ENCODE measurements at places on chromosomes 3 and 15.
A peak's percentile ranks its signal among the peaks of the same experiment; 100 is the strongest.

DNA sequence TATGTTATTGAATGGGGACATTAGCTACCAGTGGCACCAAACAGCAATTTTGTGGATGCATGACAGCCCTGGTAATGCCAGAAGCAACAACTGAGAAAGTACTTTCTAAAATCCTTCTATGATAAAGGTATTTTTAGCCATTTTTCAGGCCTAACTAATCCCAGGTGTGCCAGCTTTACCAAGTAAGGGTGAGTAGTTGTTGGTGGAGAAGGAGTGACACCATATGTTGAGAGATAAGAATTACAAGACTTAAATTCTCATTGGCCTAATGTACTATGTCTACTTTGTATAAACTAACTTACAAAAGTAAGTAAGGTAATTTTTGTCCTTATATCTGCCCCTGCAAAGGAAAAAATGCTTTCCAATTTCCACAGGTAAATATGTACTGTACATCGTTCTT lies 4.1 kb upstream of the COX17 start:
- no peak for DNase-seq

DNA sequence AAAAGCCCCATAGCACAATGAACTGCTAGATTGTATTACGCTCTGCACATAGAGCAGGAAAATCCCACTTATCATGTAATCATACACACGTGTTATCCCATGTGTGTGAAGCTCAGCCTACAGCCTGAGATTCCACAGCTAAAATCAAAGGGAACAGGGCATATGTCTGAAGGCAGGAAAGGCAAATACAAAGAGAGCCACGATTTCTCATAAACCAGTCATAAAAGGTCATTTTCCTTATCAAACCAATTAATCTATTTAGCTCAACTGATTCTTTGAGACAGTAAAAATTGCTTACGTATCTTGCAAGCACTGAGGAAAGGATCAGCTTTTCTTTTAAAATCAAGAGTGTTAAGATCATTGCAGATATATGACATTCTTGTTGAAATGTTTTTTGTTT lies 199.5 kb upstream of the TBL1XR1 start:
- DNase-seq = no peak

- DNase-seq = peak; percentile 14
Observed at GRCh38 chr3:65144791-65145351, 457.1 kb upstream of the ADAMTS9 start.

DNA sequence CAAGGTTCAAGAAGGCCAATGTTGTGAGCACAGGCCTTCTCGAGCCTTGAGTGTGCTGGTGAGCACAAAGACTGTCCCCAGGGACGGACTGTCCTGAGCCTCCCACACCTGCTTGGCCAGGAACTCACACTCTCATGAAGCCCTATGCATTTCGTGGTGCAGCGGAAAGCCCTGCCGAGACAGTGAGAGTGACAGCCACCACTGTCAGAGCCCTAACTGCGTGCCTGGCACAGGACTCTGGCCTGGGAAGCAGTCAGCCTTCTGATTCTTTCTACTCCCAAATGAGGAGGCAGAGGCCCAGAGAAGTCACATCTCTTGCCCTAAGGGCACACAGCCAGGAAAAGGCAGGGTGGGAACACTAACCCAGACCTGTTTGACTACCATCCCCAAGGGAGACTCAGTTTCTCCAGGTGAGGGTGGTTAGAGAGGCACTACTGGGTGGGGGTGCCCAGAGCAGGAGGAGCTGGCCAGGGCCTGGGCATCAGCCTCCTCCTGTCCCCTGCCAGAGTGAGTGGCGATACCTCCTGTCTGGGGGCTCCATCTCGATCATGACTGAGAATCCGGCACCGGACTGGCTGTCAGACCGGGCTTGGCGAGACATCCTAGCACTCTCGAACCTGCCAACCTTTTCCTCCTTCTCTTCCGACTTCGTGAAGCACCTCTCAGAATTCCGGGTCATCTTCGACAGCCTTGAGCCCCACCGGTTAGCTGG lies 50.8 kb downstream of the SEMA3G start:
- no peak for DNase-seq

DNA sequence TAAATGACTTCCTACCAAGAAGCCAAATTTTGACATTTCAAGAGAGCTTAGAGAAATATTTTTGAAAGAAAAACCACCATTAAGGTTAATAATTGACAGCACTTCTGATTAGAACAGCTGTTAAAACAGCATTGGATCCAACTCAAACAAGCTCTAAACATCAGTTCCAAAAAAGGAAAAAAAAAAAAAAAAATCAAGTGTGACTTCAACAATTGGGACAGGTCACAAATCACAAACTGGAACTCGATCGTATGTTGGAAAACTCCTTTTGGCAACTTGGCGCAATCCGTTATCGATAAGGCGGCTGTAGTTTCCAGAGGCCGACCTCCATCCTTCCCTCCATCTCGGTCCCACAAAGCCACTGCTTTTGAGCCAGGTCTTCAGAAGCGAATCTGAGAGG lies 17.8 kb downstream of the TLE3 start:
- no peak for DNase-seq

- DNase-seq = no peak
Observed at GRCh38 chr3:105397974-105398373, 31.3 kb downstream of the ALCAM start.

DNA sequence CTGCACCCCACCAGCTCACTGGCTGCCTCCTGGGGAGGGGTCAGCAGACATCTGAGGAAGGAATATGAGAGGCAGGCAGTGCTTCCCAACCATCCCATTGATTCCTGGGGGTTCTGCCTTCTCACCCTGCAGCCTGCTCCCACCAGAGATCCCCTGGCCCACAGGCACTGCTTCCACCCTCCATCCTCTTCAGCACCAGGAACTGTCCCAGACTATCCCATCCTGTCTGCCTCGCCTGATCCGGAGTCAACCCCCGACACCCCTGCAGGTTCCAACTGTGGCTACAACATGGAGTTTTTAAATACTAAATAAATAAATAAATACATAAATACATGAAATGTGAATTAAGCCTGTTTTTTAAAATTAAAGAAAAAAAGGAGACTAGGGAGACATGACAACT lies 43.6 kb downstream of the CACNA2D2 start:
- DNase-seq = no peak

GRCh38 chr15:36653851-36654250 lies 74.4 kb downstream of the CDIN1 start:
- no peak for DNase-seq

- DNase-seq = no peak
Observed at GRCh38 chr15:34336991-34337556, 507 bp downstream of the SLC12A6 start.

GRCh38 chr3:189477614-189478013 lies 153.6 kb upstream of the TP63 start:
- no peak for DNase-seq

- DNase-seq = no peak
Observed at GRCh38 chr15:80152896-80153876, at the start of gene FAH. FAH (plus strand) TSS chr15:80152999; CDS start chr15:80153055, 56 bp downstream.

- DNase-seq = no peak
Observed at GRCh38 chr15:22915866-22916515, 64.2 kb downstream of the CYFIP1 start.

DNA sequence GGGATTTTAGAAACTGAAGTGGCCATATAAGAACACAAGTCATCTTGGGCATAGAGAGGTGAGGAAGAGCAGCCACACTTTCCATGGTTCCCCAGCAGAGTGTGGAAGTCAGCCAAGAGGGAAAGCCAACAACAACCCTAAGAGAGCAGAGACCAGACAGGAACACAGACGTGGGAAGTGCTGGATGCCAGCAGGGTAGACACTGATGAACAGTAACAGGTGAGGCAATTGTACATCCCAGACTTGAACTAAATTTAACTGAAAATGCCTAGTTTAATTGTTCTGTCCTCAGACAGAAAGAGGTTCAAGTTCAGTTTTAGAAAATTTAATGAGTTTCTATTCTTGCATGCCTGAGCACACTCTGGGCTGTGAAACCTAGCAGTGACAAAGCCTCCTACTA lies 212.1 kb downstream of the ATP8B4 start:
- DNase-seq = no peak

GRCh38 chr3:32575451-32576113 lies 4.9 kb upstream of the DYNC1LI1 start:
- DNase-seq = no peak

- no peak for DNase-seq
Observed at GRCh38 chr3:186107215-186108105, 1.4 kb downstream of the ETV5 start.

- no peak for DNase-seq
Observed at GRCh38 chr3:66723231-66723630, 222.4 kb upstream of the LRIG1 start.

GRCh38 chr3:128494367-128494650 lies 1.3 kb upstream of the GATA2 start:
- no peak for DNase-seq

DNA sequence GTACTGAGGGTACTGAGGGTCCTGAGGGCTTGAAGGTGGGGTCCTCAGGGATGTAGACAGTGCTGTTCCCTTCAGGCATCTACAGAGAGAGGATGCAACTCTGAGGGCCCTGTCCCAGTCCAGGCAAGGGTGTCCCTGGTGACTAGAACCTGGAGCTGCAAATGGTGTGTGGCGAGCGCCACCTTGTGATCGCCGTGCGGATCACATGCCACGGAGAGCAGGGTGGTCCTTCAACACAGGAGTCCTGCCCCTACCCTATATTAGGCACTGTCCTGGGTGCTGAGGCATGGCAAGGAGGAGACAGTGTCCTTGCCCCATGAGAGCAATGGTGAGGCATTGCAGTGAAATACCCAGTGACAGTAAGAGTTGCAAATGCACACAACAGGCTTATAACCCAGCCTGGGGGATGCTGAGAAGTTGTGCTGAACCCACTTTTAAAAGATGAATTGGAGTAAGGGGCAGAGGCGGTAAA lies 23.6 kb downstream of the RHCG start:
- DNase-seq = no peak

DNA sequence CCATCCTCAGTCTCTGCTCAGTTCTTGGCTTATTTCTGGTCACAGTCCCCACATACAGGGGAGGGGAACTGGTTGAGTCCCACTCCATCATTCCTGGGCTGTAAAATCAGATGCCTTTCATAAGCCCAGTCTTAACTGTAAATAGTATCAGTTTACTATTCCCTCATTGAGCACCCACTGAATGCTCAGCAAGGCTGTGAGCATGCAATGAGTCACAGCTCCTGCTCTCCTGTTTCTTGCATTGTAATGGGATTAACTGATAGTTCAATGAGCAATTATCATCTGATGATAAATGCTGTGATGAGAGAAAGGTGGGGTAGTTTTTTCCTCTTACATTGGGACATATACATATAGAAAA lies 113.6 kb upstream of the TPM1 start:
- no peak for DNase-seq

DNA sequence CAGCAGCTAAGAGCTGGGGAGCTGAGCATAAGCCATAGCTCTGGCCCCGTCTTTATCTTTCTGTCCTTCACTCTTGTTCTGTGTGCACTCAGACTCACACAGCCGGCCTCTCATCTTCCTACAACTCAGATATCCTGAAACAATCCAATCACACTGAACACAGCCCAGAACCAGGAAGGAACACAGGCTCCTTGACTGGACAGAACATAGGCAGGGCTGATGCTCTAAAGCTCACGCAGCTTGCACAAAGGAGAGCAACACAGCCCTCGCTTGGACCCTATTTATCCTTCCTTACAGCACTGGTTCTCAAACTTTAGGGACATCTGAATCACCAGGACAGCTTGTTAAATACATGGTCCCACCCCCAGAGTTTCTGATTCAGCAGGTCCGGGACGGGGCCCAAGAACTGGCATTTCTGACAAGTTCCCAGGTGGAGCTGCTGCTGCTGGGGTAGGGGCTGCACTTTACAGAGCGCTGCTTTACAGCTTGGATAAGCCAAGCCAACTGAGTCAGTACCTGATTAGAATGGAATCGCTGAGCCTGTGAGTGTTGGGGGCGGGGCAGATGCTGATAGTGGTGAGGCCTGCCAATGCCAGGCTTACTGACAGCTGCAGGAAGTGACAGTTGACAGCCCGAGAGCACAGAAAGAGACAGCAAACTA lies 65.1 kb downstream of the MRPL46 start:
- DNase-seq = no peak

GRCh38 chr15:95626501-95627361 lies 703.8 kb upstream of the NR2F2 start:
- no peak for DNase-seq

GRCh38 chr3:124559846-124560574 lies 170.2 kb upstream of the UMPS start:
- DNase-seq = peak; percentile 40

GRCh38 chr3:16768956-16769355 lies 115.8 kb upstream of the PLCL2 start:
- no peak for DNase-seq

DNA sequence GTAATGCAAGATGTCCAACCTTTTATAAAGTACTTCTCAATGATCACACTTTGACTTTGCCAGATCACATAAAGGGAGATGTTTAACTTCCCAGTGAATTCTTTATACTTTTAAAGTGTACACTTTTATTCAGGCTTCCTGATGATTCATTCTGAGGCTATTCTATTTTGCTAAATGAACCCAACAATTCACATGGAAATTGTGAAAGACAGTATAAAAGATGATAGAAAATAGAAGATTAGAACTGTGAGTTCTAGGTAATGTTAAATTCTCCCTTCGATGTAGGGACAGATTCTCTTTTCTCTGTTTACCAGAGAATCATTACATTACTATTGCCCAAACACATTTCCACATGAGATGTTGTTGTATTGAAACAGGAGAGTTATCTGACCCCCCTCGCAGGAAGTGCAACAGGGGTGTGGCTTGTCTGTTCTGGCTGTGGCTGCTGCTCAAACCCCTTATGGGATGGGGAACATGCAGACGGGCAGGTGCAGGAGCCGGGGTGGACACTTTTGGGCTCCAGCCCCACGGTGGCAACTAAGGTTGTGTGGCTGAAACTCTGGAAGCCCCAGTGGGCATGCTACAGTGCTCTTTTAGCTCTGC lies 131.3 kb upstream of the LRTM1 start:
- no peak for DNase-seq

DNA sequence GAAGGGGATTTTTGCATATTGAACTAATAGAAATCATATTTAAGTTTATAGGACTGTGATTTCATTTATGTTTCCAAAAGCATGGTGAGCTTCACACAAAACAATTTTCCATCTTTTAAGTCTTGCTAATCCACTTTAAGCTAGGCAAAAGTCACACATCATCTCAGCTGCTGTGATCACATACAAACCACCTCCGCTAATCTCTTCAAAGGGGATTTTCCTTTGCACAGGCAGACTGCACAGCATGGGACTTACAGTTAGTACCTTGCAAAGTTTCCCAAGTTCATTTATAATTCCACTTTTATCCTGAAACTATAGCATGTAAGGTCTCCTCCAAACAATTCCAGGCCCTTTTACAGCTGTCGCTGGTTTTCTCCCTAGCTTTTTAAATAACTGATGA lies 225.1 kb upstream of the CNTN3 start:
- no peak for DNase-seq

- DNase-seq = no peak
Observed at GRCh38 chr3:116390318-116390717, 55.0 kb downstream of the LSAMP start.

DNA sequence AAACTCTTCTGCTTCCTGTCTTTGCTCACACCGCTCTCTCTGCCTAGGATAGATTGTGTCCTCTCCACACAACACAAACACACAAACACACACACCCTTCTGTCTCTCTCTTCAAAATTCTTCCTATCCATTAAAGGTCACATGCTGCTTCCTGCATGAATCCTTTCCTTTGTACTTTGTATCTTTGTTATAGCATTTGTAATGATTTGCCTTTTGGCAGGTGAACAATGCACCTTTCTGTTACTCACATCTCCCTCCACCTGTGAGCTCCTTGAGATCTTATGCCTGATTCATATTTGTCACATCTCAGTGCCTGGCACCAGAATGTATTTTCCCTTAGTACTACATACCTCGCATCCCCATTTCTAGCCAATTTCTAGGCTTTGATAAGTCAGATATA lies 251.4 kb upstream of the UMPS start:
- no peak for DNase-seq

- DNase-seq = no peak
Observed at GRCh38 chr3:170712336-170712735, 126.5 kb upstream of the SLC7A14 start.

Data from AG09309 (cell line).